T-helper 9 cell (primary cell): ENCODE measurements at places on chromosomes 6 and 20.

DNA sequence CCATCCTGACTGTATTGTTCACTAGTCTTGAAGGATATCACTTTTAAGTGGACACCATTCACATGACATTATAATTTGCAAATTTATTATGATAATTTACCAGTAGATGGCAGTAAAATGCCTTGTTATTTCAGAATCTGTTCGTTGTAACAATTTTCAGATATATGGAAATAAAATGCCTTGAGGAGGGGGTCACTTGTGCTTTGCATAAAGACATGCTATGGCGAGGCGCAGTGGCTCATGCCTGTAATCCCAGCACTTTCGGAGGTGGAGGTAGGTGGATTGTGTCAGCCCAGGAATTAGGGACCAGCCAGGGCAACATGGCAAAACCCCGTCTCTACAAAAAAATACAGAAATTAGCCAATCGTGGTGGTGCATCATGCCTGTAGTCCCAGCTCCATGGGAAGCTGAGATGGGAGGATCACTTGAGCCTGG is 9.0 kb upstream of the NCOA6 start:
- no peak for DNase-seq

DNA sequence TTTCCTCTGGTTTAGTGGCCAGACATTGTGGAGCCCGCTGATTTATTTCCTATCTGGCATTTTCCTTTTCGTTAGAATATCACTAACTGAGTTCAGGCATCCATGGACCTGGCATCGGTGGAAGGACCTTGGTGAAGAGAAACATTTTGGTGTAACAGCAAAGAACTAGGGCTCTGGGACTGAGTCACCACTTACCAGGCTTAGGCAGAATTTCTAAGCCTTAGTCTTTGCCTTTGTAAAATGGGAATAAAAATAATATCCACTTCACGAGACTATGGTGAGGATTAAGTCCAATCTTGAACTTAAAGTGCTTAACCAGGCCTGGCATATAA is 42.0 kb upstream of the ENPP1 start:
- no peak for DNase-seq

DNA sequence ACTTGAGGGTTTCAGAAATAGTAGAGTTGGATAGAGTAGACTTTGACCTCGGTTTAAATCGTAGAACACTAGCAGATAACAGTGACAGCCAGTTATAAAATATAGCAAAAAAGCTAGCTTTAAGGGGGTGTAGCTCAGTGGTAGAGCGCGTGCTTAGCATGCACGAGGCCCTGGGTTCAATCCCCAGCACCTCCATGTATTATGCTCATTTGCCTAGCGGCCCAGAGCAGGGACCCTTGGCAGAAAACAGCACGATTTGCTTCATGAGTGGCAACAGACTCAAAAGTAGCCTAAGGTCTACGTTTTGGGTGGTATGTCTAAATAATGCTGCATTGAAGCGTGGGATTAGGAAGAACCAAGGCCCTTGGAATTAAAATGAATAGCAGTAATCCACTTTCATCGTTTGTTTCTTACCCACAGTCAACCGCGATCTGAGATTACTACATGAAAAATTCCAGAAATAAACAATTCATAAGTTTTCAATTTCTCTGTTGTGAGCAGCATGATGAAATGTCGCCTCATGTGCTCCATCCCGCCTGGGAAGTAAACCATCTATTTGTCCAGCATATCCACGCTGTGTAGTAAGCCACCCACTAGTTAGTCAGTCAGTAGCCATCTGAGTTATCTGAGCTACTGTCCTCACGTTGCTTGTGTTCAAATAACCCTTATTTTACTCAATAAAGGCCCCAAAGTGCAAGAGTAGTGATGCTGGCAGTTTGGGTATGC is 184.9 kb downstream of the GPX5 start:
- DNase-seq = no peak

- DNase-seq = no peak
These were observed 20.0 kb upstream of the IL22RA2 start for GRCh38 chr6:137193256-137194070.

DNA sequence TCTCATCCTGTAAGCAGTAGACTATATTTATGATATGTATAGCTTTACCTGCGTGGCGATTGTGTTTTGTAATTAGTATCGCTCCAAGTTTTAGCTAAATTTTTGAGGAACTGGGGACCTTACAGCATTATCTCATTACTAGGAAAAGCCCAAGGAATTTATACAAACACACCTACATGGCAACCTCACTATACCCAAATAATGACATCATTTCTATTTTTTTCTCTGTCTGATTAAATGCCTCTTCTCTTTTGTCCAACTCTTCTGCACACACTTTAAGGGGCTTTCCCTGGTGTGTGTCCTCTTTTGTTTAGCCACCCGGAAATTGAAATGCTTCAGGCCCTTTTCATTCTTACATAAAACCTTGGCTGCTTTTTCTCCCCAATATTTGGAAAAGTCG is 82.9 kb upstream of the EXOC2 start:
- DNase-seq = no peak

- no peak for DNase-seq
These were observed 10.1 kb upstream of the NXT1 start for GRCh38 chr20:23340524-23340923.

DNA sequence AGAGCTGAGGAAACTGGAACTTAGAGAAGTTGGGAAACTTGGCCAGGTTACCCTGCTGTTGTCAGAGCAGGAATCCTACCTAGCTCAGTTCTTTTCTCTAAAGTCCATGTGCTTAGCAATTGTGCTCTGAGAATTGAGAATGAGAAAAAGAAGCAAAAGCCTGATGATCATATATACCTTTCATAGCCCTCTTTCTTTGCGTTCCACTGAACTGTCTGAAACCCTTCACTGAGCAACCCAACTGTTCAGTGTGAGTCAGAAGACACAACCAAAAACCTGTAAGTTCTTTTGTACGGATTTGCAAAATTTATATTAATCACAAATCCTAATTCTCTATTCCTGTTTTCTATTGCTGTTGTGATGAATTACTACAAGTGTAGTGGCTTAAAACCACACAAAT is 80.6 kb downstream of the PHF3 start:
- DNase-seq = no peak

DNA sequence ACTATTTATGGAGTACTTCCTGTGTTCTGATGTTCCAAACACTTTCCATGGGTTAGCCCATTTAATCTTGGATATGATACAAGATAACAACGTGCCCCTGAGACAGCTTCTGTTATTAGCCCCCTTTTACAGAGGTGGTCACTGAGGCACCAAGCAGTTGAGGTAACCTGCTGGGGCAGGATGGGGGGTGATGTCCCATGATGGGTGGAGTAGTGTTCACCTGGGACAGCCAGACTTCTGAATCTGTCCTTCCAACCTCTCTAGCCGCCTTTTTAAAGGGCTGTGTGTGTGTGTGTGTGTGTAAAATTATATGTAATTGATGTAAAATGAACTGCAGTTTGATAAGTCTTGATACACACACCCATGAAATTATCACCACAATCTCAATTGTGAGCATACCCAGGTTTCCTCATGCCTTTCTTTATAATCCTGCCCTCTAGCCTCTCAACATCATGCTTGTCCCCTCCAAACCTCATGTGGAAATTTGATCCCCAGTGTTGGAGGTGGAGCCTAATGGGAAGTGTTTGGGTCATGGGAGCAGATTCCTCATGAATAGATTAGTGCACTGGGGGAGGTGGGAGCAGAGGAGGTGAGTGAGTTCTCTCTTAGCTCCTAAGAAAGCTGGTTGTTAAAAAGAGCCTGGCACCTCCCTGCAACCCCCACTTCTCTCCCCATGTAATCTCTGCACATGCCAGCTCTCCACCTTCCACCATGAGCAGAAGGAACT is 39.2 kb downstream of the PLAGL2 start:
- DNase-seq = no peak

DNA sequence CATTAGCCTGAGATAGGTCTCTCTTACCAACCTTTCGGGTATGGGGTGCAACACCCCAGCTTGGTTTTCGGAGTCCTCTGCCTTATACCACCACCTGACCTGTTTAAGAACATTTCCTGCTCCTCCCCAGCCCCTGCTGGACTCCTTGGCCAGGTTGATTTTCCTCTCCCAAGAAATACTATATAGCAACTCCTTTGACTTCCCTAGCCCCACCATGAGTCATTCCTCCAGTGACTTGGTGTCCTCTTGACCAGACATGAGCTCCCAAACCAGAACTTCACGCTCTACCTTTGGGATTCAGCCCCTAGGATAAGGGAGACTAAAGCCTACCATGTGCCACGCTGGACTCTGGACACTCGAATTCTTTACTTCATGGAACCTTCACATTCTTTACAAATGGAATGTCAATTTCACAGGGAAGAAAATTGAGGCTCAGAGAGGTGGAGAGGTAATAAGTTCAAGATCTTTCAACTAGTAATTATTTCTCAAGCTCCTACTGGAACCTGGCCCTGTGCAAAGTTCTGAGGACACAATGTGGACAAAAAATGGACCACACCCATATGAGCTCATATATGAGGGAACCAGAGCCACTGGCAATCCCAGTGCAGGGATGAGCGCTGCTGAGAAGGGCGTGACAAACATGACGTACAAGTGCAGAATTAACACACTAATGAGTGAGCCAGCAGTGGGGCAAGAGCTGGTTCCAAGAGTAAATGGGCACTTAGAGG is 48.2 kb downstream of the SIRPA start:
- DNase-seq = no peak

DNA sequence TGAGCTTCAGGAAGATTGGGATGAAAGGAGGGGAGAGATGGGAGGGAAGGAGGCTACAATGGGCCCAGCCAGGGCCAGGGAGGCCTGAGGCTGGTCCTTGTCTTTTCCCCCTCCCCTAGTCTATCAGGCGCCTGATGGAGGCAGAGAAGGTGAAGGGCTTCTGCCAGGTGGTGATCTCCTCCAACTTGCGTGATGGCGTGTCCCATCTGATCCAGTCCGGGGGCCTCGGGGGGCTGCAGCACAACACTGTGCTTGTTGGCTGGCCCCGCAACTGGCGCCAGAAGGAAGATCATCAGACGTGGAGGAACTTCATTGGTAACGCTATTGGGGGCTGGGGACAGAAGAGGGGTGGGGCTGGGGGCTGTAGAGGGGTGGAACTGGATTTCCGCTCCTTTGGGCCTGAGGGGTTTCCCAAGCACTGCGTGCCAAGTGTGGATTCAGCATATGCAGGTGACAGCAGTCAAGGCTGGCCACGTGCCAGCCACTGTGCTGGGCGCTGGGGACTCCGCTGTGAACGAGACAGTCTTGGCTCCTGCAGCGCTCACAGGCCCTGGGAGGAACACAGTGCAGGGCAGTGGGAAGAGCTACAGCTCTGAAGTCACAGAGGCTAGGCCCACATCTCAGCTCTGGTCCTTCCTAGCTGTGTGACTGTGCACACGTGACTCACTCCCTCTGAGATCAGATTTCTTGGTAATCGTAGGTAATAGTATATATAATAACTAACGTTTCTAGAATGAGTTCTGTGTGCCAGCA is 22.7 kb downstream of the SLC12A5 start:
- DNase-seq = no peak

DNA sequence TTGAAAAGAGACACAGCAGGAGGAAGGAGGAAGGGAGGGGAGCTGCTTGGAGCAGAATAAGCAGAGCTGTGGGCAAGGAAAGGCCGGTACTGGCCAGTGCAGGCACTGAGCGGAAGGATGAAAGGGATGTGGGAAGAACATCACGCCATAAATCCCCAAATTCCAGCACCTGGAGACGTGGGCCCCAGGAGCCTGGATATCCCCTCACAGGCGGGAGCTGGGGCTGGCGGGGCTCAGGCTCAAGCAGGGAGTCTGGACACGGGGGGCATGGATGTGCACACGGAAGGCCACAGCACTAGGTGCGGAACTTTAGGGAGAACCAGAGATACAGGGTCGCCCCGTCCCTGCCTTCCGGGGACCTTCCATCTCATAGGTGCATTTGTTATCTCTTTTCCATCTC is 7.5 kb upstream of the RPP40 start:
- no peak for DNase-seq

DNA sequence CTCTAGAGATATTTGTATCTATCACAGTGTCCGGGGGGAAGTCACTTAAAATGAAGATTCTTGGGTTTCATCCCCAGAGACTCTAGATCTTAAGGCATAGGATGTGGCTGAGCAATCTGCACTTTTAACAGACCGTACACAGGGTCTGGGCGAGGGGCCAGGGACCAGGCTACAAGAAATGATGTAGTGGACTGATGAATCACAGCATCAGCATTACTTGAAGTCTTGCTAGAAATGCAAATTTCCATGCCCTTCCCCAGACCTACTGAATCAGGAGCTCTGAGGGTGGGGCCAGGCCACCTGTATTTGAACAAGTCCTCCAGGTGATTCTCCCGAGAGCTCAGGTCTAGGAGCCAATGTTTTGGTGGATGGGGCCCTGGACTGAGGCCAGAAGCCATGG is 168.4 kb downstream of the DOK5 start:
- no peak for DNase-seq

- DNase-seq = no peak
These were observed 214.5 kb downstream of the SOX4 start for GRCh38 chr6:21808045-21808470.

GRCh38 chr6:34595332-34596184 is 39.4 kb upstream of the SPDEF start:
- DNase-seq = no peak

GRCh38 chr6:41626917-41627316 is 11.4 kb upstream of the MDFI start:
- DNase-seq = no peak

GRCh38 chr6:41940759-41941279 is 789 bp downstream of the CCND3 start:
- DNase-seq = peak; percentile 31
